T-helper 9 cell (primary cell): ENCODE measurements at places on chromosomes 16 and 17.

DNA sequence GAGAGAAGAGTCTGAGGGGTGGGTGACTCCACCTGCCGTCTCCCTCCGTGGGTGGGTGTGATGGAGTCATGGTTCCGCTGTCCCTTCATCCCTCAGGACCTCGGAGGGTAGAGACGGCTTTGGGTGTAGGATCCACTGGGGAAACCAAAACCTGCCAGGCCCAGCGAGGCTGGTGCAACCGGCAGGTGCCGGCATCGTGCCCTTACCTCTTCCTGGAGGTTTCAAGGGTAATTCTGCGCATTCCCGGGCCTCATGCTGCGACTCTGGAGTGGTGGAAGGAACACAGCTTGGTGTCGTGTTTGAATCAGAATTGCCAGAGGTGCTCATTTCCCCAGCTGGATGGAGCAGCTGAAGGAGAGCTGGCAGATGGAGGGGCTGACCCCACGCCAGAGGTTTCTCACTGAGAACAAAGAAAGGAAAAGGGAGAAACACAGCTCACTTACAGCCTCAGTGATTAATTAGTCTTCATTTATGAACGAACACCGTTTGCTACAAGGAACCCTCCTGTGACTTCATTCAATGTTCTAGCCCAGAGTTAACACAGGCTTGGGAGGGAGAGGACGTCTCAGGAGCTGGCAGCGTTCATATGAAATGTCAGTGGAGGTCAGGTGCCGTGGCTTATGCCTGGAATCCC is 16.3 kb upstream of the ATP2A3 start:
- no peak for DNase-seq

GRCh38 chr16:61237884-61238485 is 798.3 kb downstream of the CDH8 start:
- no peak for DNase-seq

GRCh38 chr16:49559242-49559641 is 185.6 kb downstream of the C16orf78 start:
- DNase-seq = no peak

DNA sequence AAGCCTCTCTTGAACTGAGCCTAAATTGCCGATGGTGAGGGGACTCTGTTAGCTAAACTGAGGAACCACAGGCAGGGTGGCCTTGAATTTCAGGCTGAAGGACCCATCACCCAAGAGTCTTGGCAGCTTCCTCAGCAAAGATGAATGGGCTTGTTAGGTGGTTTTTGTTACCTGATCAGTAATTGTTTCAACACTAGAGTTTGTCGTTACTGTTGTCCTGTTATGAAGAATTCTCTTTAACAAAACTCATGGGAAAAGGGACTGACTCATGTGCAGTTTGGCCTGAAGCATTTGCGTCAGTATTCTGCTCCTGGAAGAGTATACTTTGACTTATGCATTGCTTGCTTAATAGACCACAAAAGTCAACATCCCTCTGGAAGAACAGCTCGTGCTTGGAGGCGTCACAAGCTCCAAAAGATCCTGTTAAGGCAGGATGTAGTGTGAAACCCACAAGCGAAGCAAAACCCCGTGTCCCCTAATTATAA is 206.0 kb downstream of the IRX3 start:
- DNase-seq = no peak

DNA sequence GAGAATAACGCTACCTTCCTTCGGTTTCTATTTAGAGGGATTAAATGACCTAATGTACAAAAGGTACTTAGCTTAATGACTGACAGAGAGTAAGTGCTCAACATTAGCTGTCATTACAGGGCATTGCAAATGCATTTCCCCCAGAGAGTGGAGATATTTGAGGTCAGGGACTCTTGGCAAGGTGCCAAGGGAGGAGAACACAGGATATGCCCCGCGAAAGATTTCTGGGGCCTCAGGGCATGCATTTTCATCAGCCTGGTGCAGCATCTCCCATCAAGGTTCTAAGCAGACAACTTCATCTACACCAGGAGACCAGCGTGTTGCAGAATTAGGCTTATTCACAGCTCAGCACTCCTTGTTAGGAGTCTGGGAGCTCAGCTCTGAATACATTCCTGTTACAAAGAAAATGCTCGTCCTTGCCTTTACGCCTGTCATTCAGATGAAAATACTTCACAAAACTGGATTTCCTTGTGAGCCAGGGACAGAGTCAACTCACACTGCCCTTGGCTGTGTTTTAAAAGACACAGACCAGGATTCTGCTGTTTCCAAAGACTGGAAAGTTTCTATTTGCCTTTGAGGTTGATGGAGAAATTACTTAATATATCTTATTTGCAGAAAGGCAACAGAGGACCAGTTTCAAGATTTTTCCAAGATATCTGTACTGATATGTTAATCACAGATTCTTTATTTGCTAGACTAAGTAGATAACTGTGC is 108.2 kb downstream of the VAT1L start:
- DNase-seq = no peak

- no peak for DNase-seq
These were observed 33.4 kb upstream of the TBX2 start for GRCh38 chr17:61366076-61366714.

DNA sequence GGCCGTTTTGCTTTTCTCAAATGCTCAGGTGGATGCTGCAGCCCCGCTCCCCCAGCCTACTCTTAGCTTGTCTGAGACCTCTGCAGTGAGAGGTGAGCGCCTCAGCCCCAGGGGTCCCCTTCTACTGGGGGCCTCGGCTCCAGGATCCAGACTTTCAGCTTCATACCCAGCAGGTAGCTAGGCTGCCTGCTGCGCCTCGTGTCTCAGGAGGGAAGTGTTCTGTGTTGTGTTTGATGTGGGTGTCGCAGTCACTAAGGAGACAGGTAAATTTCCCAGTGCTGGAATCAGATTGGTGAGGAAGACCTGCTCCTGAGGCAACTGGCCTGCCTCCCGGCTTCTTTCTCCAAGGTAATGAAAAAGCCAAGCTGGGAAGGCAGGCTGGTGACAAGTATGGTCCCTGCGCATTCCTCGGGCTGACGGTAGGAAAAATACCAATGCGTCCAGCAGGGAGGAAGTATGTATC is 604.0 kb upstream of the SALL1 start:
- no peak for DNase-seq

DNA sequence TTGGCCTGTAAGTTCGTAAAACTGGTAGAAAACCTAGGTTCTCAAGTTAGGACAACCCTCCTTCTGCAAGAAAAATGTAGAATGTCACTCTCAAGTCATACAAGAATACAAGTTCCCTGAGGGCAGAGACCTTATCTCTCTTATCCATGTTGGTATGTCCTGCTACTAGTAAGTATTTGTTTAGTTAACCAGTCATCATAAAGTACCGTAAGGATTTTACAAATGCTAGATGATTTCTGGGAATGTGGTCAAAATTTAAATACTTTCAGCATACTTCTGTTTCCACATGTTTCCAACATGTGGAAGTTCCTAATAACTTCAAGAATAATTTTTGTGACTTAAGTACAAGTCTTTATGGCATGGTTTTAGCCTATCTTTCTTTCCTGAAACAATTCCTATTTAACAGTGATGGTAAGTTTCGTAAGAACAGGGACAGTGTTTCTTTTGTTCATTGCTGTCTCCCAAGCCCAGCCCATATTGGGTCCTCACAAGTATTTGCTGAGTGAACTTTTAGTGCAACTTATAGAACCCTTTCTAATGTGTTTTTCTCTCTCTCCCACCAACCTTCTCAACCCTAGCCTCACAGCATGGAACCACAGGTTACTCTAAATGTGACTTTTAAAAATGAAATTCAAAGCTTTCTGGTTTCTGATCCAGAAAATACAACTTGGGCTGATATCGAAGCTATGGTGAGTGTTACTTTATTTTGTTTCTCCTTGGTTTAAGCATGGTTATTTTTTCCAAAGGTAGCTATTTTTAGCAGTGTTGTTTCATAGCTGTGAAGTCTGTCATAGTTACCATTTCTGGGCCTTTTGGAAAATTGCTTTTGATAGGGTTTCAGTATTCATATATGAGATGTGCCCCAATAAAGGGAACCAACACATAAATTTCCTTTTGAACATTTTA is 4.5 kb downstream of the NBR1 start:
- DNase-seq = no peak

DNA sequence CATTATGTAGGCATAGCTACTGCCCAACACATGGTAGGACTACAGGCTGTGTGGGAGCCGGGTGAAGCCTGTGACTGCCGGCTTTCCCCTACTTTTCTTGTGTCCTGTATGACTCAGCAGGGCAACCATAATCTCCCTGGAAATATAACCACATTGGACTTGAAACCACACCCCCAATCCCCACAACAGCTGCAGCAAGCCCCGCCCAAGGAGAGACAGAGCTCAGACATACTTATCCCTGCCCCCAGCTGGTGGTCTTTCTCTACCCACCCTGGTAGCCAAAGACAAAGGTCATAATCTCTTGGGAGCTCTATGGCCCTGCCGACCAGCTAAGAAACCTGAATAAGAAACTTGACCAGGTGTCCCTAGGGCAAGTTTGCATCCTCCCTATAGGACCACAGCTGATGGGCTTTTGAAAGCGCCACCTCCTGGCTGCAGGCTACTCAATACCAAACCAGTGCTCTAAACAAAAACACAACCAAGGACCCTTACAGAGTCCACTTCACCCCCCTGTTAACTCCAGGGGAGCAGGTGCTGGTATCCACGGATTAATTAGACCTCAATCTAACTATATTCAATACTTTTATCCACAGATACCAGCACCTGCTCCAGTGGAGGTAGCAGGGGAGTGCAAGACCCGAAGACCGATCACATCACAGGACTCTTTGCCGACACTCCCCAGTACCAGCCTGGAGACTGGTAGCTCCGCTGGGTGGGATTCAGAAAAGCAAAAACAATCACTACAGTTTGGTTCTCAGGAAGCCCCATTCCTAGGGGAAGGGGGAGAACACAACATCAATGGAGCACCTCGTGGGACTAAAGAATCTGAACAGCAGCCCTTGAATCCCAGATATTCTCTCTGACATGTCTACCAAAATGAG is 91.2 kb downstream of the IRX5 start:
- DNase-seq = no peak

DNA sequence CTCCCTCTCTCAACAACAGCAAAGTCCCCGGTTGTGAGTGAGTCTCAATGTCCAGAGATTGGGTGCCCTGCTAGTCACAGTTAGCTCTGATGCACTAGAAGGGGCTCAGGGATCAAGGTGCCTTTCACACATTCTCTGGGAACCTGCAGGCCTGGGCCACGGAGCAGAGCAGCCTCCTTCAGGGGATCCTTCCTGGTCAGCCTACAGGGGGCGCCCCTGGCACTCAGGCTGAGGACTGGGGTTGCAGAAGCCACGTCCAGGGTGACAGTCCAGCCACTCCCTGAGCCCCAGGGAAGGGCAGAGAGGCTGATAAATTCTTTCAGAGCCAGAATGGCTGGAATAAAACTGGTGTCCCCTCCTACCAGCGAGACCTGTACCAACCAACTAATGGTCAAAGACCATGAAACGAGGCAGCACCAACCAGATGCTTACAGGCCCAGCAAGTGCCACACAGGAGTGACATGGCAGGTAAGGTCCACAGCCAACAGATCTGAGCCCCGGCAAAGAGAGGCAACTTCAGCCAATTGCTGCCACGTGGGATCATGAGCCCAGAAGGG is 43.5 kb downstream of the ST3GAL2 start:
- peak; percentile 55 for DNase-seq

DNA sequence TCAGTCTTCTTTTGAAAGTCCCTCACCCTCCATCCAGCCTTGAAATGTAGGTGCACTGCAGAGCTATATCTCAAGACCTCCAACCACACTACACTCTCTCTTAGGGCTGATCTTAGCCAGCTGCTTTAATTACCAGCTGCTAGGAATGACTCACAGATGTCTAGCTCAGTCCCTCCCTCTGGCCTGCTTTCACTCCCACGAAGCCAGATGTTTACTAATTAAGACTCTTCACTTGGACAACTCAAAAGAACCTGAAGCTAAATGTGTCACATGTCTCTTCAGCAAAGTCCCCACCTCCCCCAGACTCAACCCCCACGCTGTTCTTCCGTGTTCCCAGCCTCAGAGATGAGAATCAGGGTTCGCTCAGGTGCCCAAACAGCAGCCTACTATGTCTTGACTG is 2.6 kb downstream of the GTF3C1 start:
- no peak for DNase-seq

DNA sequence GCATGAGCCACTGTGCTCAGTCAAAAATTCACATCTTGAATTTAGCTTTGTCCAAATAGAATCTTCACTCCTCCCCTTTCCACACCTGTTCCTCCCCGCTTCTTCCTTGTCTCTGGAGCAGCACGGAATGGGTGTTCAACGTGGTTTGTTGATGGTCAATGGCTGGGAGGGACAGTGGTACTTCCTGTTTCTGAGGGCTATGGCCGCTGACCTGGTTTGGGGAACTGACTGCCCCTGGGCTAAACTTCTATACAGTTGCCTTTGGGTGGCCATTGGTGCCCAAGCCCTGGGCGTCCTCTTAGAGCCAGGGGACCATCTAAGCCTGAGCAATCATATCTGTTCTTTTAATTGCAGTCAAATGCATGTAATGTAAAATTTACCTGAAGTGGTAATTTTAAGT is 19.1 kb upstream of the WFIKKN2 start:
- DNase-seq = no peak

GRCh38 chr17:64340557-64340956 is 50.1 kb downstream of the PECAM1 start:
- no peak for DNase-seq

GRCh38 chr17:4610656-4611055 is 26.3 kb downstream of the SMTNL2 start:
- DNase-seq = no peak
